Ecto neural progenitor cell (in vitro differentiated cells): ENCODE measurements at places on chromosomes 16 and 17.

- DNase-seq: no peak
Observed at GRCh38 chr16:11612665-11613025, 25.9 kb upstream of the LITAF start.

DNA sequence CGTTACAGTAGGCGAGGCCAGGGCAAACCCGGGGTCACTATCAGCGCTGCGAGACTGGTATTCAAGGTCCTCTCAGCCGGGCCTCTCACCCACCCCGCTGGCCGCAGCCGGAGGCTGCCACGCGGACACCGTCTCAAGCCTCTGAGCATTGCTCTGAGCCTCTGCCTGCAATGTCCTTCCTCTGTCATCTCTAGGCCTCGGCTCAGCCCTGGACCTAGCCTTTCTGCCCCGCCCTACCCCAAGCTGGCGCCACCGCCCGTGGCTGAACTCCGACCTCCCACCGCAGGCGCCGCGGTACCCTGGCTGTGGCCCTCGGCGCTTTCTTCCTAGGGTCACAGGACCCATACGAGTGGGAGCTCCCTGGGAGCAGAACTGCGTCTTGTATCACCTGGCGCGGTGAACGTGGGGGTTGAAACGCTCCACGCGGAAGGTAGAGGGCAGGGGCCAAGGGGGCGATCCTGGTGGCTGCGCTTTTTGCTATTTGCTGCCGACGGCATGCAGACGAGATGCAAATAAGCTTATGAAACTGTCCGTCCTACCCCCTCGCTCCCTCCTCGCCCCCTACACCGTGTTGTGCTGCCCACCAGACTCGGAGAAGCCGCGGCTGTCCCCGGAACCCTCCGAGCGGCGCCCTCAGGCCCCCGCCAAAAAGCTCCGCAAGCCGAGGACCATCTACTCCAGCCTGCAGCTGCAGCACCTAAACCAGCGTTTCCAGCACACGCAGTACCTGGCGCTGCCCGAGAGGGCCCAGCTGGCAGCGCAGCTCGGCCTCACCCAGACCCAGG is 3.7 kb downstream of the DLX4 start:
- DNase-seq: peak; percentile 80

- DNase-seq: no peak
Observed at GRCh38 chr17:66369830-66370229, 67.4 kb downstream of the PRKCA start.

- no peak for DNase-seq
Observed at GRCh38 chr17:27452828-27453227, 3.4 kb upstream of the KSR1 start.

- peak; percentile 1 for DNase-seq
Observed at GRCh38 chr16:20401066-20401465, 3.5 kb downstream of the PDILT start.

DNA sequence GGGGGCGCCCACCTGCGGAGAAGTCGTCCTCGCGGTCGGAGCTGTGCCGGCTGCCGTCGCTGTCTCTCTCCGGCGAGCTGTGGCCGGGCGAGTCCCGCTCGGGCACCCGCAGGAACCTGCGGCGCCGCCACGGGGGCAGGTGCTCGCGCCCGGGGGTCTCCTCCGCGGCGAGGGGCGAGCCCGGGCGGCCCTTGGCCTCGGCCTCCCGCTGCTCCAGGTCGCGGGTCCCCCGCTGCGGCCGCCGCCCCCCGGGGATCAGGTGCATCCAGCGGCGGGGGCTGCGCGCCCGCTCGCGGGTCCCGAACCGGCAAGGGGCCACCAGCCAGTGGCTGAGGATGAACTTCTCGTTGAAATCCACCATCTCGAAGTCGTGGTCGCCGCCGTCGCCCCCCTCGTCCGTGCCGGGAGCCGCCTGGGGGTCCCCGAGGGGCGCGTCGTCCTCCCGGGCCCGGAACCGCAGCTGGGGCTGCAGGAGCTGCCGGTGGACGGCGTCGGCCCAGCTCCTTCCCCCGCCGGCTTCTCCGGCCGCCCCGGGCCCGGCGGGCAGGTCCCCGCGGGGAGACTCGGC is 41.4 kb upstream of the BHLHA9 start:
- peak; percentile 63 for DNase-seq

DNA sequence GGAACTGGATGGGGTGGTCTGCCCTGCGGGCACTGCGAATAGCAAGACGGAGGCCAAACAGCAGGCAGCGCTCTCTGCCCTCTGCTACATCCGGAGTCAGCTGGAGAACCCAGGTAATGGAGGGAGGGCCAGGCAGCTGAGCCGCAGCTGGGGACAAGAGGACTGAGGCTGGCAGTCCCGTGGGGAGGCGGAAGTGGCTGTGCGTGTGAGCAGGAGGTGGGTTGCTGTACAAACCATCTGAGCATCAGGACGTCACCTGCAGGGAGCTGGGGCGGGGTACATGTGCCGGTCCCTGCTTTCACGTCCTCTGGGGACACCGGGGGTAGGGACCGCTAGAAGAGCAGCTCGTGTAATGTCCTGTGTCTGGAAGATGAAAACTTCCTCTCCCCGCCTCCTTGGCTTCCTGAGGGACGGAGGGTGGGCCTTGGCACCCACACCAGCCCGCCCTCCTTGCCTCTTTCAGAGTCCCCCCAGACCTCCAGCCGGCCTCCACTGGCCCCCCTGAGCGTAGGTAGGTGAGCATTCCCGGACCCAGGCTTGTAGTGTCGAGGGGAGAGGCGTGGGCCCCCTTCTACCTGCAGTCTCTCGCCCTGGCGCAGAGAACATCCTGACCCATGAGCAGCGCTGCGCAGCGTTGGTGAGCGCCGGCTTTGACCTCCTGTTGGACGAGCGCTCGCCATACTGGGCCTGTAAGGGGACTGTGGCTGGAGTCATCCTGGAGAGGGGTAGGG is 3.7 kb downstream of the ADAD2 start:
- no peak for DNase-seq

DNA sequence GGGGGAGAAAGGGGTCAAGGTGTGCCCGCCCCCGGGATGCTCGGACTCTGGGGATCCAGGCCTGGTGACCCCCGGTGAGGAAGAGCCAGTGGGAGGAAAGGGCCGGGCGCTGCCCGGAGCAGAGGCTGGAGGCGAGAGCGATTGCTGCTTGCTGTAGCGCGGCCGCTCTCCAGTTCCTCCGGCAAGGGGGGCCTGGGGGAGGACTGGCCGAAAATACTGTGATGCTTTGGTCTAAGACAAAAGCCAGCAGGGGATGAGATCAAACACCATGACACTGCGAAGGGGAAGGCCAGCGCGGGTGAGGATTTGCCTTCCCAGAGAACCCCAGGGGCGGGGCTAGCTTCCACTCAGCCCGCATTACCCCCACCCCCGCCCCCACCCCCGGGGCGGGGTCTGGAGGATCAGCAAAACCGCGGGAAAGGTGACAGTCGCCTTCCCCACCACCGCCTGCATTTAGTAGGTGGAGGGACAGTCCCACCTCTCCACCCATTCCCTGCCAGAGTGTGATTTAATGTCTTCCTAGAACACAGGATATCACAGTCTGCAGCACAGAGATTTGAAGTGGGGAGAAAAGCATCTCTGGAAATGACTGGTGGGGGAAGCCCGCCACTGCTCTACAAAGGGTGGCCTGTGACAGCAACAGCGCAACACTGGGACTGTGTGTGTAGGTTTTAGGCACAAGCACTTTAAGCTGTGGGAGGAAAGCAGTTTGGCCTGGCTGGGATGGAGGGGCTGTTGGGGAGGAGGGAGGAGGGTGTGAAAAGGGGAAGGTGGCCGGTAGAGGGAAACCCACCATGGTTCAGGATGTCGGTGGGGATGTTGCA is 25.7 kb downstream of the MRC2 start:
- peak; percentile 97 for DNase-seq

- DNase-seq: no peak
Observed at GRCh38 chr16:19945934-19946333, 61.3 kb upstream of the GPRC5B start.

- DNase-seq: no peak
Observed at GRCh38 chr17:73759734-73760438, 115.6 kb upstream of the SDK2 start.

- DNase-seq: no peak
Observed at GRCh38 chr16:381789-382717, at the start of gene PGAP6. Gene PGAP6 (minus strand): TSS chr16:381978. CDS start chr16:381821, 157 bp downstream.

- no peak for DNase-seq
Observed at GRCh38 chr17:64156670-64157069, 26.7 kb upstream of the ERN1 start.

GRCh38 chr17:49787884-49788477 is 500 bp upstream of the KAT7 start:
- DNase-seq: peak; percentile 66

DNA sequence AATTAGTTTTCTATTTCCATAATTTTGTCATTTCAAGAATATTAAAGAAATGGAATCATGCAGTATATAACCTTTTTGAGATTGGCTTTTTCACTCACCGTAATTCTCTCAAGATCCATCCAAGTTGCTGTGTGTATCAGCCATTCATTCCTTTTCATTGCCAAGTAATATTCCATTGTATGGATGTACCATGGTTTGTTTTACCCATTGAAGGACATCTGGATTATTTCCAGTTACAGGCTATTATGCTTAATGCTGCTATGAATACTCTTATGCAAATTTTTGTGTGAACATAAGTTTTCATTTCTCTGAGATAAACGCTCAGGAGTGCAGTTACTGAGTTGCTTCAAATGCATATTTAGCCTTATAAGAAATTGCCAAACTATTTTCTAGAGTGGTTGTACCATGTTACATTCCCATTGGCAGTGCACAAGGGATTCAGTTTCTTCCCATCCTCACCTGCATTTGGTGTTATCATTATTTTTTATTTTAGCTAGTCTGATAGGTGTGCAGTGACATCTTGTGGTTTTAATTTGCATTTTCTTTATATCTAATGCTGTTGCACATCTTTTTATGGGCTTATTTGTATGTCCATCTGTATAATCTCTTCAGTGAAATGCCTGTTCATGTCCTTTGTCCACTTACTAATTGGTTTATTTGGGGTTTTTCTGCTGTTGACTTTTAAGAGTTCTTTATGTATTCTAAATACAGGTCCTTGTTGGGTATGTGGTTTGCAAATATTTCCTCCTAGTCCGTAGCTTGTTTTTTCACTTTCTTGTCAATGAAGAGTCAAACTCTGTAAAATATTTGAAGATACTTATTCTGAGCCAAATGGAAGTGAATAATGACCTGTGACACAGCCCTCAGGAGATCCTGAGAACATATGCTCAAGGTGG is 32.7 kb downstream of the BMERB1 start:
- DNase-seq: no peak

- no peak for DNase-seq
Observed at GRCh38 chr17:35998756-35999155, 2.6 kb downstream of the CCL15 start.

- DNase-seq: no peak
Observed at GRCh38 chr17:28478712-28479615, 5.5 kb downstream of the SLC13A2 start.

DNA sequence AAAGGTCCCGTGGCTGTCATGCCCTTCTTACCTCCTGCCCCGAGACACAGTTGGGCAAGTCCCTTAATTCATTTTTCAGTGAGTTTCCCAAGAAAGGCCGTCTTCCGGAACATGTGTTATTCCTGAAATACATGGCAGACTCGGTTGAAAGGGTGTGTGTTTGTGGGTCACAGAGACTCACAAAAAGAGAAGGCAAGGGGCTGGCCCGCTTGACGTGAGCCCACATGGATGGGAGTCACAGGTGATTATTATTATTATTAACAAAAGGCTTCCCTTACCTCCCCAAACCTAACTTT is 34.1 kb upstream of the CCR7 start:
- peak; percentile 32 for DNase-seq

DNA sequence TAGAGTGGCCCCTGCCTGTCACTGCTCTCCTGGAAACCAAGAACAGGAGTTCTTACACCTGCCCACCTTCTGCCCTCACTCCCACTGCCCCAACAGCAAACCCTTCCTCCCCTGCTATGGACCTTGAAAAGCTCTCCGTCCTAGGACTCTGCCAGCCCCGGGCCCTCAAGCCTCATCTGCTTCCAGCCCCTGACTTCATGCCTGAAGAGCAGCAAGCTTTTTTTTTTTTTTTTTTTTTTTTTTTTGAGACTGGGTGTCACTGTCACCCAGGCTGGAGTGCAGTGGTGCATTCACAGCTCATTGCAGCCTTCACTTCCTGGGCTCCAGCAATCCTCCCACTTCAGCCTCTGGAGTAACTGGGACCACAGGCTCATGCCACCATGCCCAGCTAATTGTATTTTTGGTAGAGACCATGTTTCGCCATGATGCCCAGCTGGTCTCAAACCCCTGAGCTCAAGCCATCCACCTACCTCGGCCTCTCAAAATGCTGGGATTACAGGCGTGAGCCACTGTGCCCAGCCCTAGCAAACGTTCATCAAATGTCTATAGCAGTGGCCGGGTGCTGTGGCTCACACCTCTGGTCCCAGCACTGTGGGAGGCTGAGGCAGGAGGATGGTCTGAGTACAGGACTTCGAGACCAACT is 16.9 kb downstream of the CARHSP1 start:
- no peak for DNase-seq

GRCh38 chr16:65142276-65142675 is 20.4 kb upstream of the CDH11 start:
- no peak for DNase-seq
